CD4-positive, alpha-beta T cell treated with Interleukin-17A for 4 hours (primary cell): ENCODE measurements at places on chromosomes 5 and 9.

- DNase-seq = no peak
Observed at GRCh38 chr5:72599519-72600370, 92.5 kb upstream of the ZNF366 start.

- no peak for DNase-seq
Observed at GRCh38 chr9:3949744-3950143, 350.1 kb downstream of the GLIS3 start.

DNA sequence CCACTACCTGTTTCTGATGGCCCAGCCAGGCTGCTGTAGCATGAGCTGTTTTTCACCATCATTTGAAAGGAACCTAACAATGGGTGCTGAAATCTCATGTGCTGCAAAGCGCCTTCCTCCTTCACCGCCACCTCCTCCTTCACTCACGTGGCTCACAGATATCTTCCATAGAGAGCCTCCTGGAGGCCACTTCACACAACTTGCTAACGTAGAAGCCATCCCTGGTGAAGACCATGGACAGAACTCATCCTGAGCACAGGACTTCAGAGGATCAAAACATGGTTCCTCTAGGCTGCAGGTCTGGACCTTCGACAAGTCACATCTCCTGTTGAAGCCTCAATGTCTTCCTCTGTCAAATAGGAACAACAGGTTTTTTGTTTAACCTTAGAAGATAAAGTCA lies 155.5 kb upstream of the RAD23B start:
- DNase-seq = no peak

DNA sequence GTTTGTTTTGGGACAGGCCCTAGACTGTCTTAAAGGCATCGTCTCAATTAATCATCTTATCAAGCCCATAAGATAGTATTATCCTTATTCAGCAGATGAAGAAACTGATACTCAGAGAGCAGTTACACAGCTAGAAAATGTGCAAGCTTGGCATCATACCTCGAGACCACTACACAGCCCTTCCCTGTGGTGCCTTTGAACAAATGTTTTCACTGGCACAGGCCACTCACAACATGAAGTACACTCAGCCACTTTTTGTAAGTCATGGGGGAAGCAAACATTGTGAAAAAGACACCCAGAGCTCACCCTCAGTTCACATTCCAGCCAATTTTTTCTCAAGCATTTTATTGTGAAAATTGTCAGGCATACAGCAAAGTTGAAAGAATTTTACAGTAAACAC lies 122.5 kb downstream of the WDR41 start:
- DNase-seq = no peak

DNA sequence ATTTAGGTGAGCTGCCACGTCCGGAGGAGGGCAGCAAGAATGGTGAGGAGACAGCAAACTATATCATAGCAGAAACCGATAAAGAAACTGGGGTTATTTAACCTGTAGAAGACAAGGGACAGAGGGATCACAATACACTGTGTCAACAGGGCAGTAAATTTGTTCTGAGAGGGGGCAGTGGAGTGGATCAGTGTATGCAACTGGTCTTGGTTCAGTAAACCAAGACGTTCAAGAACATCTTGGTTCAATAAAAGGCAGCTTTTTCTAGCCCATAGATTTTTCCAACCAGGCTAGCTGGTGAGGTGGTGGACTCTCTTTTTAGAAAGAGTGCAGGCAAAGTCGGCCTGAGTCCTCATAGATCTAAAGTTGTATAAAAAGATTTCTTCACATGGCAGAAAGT lies 55.3 kb downstream of the PLAC8L1 start:
- DNase-seq = no peak

DNA sequence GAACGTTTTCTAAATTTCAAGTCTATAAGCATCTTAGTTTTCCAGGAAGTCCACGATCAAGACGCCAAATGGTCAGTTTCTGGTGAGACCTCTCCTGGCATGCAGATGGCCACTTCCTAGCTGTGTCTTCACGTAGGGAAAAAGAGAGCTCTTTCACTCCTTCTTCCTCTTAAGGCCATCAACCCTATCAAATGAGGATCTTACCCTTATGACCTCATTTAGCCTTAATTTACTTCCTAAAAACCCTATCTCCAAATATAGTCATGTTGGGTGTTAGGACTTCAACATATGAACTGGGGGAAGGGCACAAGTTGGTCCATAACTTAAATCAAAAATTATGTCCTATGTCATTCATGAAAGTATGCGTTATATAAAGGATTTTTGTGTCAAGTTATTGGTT lies 229.5 kb downstream of the ARL15 start:
- no peak for DNase-seq

- peak; percentile 11 for DNase-seq
Observed at GRCh38 chr5:103120607-103121200, 603 bp downstream of the PPIP5K2 start.

DNA sequence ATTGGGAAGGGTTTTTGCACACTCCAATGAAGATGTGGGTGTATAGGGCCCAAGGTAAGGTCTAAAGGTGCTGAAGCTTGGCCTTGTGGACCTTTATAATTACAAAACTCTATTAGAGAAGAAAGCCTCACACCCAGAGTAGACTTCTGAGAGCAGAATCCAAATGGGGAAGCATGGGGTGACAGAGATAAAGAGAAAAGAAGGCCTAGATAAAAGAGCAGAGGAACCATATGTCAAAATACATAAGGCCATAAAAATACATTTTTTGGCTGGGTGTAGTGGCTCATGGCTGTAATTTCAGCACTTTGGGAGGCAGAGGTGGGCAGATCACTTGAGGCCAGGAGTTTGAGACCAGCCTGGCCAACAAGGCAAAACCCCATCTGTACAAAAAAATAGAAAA lies 27.4 kb upstream of the TCERG1 start:
- no peak for DNase-seq

DNA sequence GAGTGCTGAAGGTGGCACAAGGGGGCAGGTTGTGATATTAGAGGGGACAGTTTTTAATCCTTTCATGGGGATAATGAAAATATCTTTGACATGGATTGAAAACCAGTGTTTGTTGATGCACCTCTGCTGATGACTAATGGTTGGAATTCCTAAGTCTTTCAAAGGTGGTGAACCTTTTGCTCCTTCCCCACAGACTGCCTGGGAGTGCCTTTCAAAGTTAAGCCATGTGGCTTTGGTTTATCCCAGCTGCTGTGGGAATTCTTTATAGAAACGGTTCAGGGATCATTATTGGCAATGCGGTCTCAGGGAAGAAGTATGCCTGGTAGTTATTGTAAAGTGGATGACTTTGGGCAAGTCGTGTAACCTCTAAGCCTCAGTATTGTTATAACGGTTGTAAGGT lies 45.7 kb downstream of the PIP5K1B start:
- DNase-seq = no peak

GRCh38 chr5:98454904-98455303 lies 318.6 kb upstream of the RGMB start:
- DNase-seq = no peak

DNA sequence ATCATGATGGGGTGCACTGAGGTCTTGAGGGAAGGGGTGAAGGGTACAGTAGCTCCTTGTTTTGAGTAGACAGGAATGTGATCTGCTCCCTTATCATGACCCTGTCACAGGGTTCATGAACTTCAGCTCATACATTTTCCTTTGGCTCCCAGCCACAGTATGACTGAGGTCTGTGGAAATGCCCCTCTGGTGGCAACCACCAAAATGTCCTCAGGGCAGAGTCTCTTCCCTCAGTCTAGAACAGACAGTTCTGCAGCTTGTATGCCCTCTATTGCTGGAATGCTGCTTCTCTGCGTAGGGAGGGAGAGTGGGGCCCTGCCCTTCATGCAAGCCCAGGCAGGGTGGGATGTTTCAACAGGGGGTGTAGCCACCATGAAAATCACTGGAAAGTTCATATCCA lies 53.8 kb upstream of the SNCAIP start:
- DNase-seq = no peak

DNA sequence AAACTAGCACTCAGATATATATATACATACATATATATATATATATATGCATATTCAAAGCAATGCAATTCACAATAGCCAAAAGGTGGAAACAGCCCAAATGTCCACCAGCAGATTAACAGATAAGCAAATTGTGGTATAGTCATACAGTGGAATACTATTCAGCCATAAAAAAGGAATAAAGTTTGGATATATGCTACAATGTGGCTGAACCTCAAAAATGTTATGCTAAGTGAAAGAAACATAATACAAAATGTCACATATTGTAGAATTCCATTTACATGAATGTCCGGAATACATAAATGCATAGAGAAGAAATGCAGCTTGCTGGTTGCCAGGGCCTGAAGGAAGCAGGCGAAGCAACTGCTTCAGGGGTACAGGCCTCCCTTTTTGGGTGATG lies 143.4 kb downstream of the ATPSCKMT start:
- no peak for DNase-seq

DNA sequence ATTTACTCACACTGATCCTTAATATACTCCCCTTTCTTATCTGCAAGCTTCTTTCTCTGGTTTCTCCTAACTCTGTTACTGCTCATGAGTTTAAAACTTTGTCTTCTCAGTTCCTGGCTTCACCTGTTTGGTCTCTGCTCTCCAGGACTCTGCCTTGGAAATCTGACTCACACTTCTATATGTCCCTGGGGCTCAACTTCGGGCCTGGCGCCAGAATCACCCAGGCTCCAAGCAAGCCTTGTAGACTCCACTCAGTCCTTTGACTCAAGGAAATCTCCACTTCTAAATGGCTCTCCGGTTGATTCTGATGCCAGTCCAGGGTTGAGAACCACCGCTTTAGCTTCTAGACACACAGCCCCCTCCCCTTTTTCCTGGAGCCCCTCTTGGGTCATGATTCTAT lies 57.8 kb downstream of the TMC1 start:
- DNase-seq = no peak

GRCh38 chr9:108466304-108466703 lies 389.5 kb downstream of the ACTL7B start:
- DNase-seq = no peak

- DNase-seq = no peak
Observed at GRCh38 chr5:135223891-135224625, 175.0 kb downstream of the MACROH2A1 start.
